CD4-positive, alpha-beta T cell treated with Interleukin-15 for 4 hours (primary cell): ENCODE measurements at places on chromosomes 7 and 10.

- DNase-seq = peak; percentile 60
These were observed 65.9 kb upstream of the ZNF92 start for GRCh38 chr7:65307651-65308299.

- no peak for DNase-seq
These were observed 169.5 kb upstream of the FRMD4A start for GRCh38 chr10:14500172-14500765.

- DNase-seq = no peak
These were observed 192.3 kb downstream of the CACNB2 start for GRCh38 chr10:18332484-18332883.

- no peak for DNase-seq
These were observed 20.6 kb downstream of the TMEM273 start for GRCh38 chr10:49167425-49168170.

- no peak for DNase-seq
These were observed 199.5 kb upstream of the TMEM196 start for GRCh38 chr7:19972876-19973275.

DNA sequence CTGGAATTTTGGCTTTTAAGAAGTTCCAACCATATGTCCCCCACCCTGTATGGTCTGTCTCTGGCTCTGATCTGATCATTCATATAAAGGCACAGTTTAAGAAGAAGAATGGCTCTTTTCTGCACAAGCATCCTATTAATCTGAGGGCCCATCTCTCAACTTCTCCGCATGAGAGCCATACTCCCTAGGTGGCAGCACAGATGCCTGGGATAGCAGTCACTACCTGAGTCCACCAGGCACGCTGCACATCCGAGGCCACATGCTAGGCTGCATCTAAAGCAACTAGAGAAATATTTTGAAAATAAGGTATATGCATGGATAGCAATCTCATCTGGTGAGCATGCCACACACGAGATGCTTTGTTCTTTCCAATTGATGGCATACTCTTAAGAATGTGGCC lies 565.5 kb downstream of the PARD3 start:
- no peak for DNase-seq

GRCh38 chr7:65749518-65749917 lies 123.4 kb upstream of the VKORC1L1 start:
- DNase-seq = no peak

DNA sequence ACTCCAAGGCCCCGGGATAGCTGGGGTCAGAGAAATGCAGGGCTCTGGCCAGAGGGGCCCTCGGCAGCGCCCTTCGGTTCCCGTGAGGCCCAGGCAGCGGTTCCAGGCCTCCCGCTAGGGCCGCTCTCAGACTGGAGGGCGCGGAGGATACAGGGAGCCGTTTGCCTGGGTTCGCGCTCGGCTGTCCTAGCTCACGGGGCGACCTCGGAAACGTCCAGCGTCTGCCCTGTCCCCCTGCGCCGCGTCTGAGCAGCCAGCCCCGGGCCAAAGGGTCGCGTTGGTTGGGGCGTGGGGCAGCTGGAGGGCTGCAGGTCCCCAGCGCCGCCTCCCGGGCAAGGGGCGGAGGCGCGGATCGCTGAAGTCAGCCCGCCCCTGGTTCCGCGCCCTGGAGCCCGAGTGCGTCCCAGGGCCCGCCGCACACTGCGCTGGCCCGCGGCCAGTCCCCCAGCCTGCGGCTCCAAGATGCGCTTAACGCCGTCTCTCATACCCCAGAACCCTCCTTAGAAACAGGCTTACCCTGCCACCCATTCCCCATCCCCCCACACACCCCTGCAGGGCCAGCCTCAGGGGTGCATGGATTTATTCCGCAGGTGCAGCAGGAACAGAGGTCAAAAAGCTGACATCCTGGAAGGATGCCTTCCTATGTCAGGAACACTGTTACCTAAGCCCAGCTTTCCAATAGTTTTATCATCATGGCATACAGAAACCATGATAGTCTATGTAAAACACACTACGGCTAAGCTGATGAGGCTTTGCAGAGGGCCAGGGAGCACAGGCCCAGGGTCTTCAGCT lies 22.1 kb upstream of the OPN4 start:
- DNase-seq = no peak

DNA sequence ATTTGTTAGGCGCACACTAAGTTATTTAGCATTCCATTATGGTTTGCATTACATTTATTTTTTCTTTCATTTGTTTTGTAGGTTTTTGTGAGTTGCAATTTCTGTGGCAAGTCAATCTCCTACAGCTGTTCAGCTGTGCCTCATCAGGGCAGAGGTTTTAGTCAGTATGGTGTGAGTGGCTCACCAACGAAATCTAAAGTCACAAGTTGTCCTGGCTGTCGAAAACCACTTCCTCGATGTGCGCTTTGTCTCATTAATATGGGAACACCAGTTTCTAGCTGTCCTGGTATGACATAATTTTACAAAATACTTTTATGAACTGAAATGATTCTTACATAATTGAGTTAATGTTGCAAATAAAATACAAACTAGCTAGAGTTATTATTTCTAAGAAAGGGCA lies 29.5 kb downstream of the MIOS start:
- DNase-seq = no peak

GRCh38 chr10:10044922-10045764 lies 972.5 kb upstream of the CELF2 start:
- no peak for DNase-seq

- DNase-seq = no peak
These were observed 35.9 kb downstream of the DDC start for GRCh38 chr7:50529093-50529862.

DNA sequence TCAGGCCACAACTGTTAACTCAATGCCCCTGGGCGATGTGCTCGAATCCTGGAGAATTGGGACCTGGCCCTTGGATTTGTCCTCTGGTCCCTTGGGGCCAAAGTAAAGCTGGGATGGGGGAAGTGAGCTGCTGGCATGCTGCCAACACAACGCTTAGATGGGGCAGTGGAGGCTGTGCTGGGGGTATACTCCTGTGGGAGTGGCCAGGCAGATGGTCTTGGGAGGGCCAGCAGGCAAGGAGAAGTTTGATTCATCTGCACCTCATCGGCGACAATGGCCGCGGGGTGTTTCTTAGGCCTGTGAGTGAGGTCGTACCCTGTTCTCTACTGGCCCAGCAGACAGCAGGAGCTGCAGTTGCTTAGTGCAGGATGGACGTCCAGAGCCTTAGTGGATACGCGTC lies 139.0 kb upstream of the MTPN start:
- DNase-seq = no peak

GRCh38 chr10:107826171-107826570 lies 661.7 kb upstream of the SORCS1 start:
- DNase-seq = no peak

GRCh38 chr10:124227055-124227975 lies 133.9 kb upstream of the CHST15 start:
- DNase-seq = no peak

DNA sequence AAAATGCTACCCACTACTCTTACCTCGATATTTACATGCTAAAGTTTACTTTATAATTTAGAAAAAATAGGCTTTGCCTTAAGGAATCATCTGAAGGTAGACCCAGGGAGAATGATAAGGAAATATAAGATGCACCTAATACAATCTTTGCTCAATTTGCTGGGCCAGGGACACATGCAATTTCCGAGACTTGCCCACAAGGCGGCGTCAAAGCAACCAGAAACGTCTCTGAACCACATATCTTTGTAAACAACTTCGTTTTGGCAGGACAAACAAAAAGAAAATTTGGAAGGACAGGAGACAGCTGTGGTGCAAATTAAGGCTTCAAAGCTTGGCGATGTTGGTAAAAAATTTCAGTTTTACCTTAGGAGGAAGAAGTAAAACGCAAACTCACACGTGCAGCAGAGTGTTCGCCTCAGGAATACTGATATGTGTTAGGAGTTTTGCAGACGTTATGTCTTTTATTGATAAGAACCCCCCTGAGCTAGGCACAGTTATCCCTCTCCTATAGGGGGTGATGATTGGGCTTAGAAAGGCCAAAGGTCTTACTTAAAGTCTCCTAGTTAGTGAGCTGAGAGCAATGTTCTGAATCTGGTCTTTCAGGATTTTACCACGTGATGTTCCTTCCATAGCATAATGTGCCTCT lies 134.3 kb downstream of the PRKCQ start:
- peak; percentile 72 for DNase-seq

GRCh38 chr7:78448911-78449310 lies 650.3 kb downstream of the PHTF2 start:
- DNase-seq = no peak

DNA sequence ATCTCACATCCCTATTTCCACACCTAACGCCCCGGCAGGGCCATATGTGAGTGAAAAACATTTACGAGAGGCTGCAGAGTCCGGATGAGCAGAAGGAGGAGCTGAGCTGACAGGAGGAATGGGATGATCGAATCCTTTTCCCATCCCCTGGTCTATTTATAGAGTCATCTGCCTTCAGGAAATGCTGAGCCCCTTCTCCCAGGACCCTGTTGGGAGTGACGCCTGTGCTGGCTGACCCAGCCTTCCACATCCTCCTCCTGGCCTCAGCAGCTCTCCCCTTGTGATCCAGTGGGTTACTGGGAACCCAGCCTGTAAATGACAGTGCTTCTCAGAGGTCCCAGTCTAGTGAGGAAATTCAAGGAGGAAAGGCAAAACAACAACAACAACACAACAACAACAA lies 16.6 kb downstream of the DENND2A start:
- no peak for DNase-seq

DNA sequence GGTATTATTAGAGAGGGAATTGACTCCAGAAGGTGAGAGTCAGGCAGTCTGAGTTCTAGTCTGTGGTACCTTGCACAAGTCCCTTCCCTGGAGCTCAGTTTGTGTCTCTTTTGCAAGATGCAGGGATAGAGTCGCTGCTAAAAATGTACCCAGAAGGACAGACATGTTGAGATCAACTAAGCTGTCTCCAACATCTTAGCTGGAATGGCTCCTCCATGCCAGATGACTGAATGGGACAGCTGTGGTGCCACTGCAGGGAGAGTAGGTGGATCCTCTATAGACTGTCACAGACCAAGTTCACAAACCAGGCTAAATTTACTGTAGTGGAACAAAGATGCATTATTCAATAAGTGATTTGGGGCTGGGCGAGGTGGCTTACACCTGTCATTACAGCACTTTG lies 120.1 kb downstream of the NEURL1 start:
- no peak for DNase-seq

GRCh38 chr7:1750541-1751021 lies 80.5 kb downstream of the ELFN1 start:
- DNase-seq = no peak

DNA sequence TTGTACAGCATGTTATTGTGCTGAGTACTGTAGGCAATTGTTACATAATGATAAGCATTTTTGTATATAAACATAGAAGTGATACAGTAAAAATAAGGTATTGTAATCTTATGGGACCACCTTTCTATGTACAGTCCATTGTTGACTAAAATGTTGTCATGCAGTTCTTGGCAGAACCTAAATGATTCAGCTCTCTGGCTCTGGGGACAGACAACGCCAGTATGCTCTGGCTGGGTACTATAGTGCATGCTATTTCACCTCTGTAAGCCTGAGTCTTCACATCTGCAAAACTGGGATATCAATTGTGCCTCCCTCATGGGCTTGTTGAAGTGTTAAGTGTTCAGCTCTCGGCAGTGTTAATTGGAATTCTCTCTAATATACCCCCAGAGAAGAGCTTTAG lies 674.3 kb downstream of the INHBA start:
- no peak for DNase-seq

- DNase-seq = no peak
These were observed 47.4 kb downstream of the NRP1 start for GRCh38 chr10:33287112-33287511.

DNA sequence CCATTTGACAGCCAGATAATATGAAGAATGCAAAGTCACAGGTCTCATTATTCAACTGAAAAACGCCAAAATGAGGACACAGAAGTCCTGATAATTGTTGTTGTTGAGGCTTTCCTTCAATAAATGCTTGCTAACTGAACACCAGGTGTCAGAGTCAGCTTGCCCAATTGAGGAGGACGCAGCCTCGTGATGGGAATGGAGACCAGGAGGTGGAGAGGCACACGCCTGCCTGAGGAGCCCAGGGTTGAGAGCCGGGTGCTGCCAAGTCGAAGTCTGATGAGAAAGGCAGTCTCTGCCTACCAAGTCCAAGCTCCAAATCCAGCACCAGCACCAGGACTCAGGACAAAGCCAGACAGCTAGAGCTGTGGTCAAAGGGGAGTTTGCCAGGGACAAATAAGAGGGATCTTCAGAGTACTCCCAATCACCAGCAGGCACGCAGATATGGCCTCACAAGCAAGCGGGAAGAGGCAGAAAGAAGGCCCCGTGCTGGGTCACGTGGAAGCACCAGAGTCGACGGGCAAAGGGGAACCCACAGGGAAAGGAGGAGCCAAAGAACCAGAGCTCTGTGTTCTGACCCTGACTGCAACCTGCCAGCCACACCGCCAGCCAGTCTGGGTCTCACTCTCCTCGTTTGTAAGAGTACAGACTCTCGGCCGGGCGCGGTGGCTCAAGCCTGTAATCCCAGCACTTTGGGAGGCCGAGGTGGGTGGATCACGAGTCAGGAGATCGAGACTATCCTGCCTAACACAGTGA lies 47.6 kb downstream of the VOPP1 start:
- DNase-seq = no peak

- no peak for DNase-seq
These were observed 51.1 kb downstream of the JMJD1C start for GRCh38 chr10:63414481-63415260.

DNA sequence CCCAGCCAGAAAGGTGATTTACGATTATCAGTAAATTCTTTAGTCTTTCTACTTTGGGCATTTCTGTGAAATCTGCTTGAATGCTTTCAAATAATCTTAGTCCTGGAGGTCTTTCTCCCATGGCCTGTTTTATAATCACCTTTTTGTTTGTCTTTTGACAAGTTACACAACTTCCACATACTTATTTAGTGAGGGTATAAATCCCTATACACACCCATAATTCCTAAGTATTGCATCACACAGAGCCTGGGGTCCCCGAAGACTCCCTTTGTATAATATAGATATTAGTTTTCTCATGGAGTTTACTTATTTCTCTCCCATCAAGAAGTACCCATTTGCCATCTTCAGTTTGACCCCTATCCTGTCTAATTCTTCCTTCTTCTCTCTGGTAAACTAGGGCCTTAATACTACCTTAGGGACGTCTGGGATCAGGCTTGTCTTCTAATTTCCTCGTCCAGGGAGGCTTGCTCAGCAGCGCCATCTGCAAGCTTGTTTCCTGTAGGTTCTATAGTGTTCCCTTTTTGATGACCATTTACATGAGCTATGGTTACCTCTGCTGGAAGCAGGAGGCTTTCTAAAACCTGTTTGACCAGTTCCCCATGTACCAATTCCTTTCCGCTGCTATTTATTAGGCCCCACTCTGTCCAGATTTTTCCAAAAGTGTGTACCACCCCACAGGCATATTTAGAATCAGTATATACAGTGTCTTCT lies 8.1 kb downstream of the DNAH11 start:
- no peak for DNase-seq

- DNase-seq = no peak
These were observed 101.7 kb downstream of the ZNF438 start for GRCh38 chr10:30929901-30930520.

- no peak for DNase-seq
These were observed 92.2 kb upstream of the DDC start for GRCh38 chr7:50657341-50657873.

GRCh38 chr7:146575903-146576302 lies 459.3 kb downstream of the CNTNAP2 start:
- DNase-seq = no peak

GRCh38 chr10:13656337-13657100 lies 69.8 kb downstream of the PRPF18 start:
- DNase-seq = no peak
